Activated T-cell treated with anti-CD3 and anti-CD28 coated beads for 4 hours (primary cell): ENCODE measurements at places on chromosomes 5 and 9.

- no peak for DNase-seq
Observed at GRCh38 chr9:123911024-123911423, 18.9 kb downstream of the DENND1A start.

- DNase-seq = no peak
Observed at GRCh38 chr5:72228960-72229359, 91.1 kb downstream of the MRPS27 start.

GRCh38 chr5:168765551-168766425 is 186.6 kb upstream of the PANK3 start:
- no peak for DNase-seq

GRCh38 chr5:539469-540070 is 15.3 kb upstream of the SLC9A3 start:
- DNase-seq = no peak

DNA sequence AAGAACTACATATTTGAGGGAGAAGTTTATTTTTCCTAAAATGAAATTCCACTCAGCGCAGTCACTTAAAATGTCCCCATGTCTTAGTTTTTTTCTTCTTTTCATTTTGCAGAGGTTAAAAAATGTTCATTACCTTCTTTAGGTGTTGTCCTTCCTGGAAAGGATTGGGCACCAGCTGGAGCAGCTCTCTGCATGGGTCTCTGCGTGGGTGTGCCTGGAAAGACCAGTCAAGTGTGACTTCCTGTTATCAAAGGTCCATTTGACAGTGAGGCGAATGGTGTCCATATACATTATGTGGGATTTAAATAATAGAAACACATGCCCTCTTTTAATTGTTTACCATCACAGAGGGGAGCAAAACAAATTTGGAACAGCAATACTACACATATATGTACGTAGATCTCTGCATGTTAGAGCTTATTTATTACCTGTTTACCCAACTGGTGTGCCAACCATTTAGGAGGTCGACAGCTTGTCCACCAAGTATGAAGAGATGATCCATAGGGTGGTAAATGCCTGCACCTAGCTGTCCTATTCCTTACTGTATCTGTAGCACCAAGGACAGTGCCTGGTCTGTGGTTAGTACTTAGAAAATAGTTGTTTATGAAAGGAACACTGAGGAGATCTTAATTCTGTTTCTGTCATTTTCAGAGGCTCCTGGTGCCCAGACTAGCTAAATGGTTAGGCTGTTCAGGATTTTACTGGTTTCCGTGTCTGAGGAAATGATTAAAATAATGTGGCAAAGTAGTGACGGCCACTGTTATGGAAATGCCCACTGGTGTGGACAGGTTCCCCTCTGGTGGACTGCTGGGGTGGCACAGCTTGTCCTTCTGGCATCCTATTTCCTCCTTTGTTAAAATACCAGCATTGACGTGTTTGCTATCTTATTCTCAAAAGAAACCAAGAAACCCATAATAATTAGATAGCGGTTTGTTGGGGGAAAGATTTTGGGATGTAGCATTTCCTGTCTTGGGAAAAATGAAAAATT is 200.4 kb downstream of the MAST4 start:
- DNase-seq = no peak

- peak; percentile 14 for DNase-seq
Observed at GRCh38 chr5:151315998-151316597, 12.5 kb upstream of the SLC36A3 start.

DNA sequence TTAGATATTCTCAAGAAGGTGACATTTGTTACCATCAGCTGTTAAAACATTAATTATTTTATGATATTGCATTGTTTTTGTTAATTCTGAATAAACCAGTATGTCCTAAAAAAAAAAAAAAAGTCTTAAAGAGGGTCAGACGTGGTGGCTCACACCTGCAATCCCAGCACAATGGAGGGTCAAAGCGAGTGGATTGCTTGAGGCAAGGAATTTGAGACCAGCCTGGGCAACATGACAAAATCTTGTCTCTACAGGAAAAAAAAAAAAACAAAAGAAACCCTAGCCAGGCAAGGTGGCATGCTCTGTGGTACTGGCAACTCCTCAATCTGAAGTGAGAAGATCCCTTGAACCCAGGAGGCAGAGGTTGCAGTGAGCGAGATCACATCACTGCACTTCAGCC is 46.8 kb downstream of the CYLC2 start:
- DNase-seq = no peak

- DNase-seq = peak; percentile 17
Observed at GRCh38 chr9:21591221-21592062, 109.3 kb upstream of the IFNE start.

GRCh38 chr5:95615164-95615467 is 4.8 kb upstream of the GPR150 start:
- DNase-seq = no peak

GRCh38 chr5:107320846-107321245 is 349.9 kb downstream of the EFNA5 start:
- DNase-seq = no peak

GRCh38 chr5:173205916-173206315 is 29.1 kb downstream of the NKX2-5 start:
- DNase-seq = no peak
